ENCODE measurements at places on chromosomes 7 and 10. TPM values are rescaled to one million over a fixed set of nuclear protein-coding genes. Genes with fewer than 3 reads are reported as not detected.

The CARD11 gene
- 2.0 TPM for total RNA-seq

DNA sequence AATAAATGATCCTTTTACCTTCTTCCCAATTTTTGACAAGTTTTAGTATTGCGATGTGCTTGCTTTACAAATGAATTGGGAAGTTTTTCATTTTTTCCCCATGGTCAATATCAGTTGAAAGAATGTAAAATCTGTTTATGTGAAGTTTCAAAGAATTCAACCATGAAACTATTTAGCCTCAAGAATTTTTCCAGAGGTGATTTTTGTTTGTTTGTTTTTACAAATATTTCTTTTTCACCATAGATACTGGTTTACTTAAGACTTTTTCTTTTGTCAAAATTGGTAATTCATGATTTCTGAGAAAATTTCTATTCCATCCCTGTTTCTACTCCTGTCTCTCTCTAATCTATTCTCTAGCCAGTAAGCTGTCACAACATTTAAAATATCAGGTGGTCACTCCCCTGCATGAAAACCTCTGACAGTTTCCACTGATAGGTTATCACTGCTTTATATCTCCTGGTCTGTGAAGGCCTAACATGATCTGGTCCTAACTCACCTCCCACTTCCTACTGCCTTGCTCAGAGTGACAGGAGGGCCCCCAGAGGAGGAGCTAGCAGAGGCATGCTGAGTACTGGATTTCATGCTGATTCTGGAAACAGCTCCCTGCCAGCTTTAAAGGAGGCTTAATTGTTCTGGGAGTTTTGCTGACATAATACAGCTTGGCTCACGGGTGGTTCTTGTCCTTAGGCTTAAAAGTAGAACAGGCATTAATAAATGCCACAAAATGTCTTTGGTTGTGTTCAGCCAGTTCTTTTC, 7.6 kb upstream of the ARMS2 start:
- DNase-seq, result no peak

- no peak for DNase-seq
These were observed 21.0 kb upstream of the ITGB1 start for GRCh38 chr10:32979041-32979440.

The OR9A2 gene
- total RNA-seq, result not detected

DNA sequence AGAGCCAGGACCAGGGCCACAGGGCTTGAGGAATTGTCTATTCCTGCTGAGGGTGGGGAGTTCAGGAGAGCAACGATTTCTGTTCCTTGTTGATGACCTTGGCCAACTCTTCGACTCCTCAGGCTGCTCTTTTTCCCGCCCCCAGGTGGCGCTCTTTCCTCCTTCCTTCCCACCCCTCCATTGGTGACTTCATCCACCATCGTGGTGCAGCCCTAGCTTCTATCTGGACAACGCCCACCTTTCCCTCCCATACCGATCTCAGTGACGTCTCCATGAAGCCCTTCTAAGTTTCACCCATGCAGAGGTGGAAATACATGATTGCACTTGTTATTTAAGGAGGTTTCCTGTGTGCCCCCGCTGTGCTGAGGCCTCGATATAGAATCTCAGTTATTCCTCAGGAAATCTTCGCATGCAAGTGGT, 22.1 kb upstream of the CARD11 start:
- DNase-seq, result no peak

GRCh38 chr10:5317547-5318107, 47.1 kb upstream of the UCN3 start:
- DNase-seq, result no peak

DNA sequence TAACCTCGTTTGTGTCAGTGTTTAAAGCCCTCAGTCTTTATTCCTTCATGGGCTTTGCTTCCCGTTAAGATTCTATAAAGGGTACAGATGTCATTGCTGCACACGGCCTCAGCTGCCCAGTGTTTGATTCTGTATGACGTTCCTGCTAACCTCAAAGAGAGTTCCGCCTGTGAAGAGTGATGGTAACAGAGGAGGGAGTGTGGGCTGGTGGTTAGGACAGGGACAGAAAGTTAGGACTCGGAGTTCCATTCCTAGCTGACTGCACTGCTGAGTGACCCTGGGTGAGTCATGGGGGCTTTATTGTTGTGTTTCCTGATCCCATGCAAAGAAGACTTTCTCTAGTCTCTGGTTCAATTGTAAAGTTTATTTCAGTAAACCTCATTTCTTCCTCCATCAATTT, 227.1 kb downstream of the DYNC1I1 start:
- DNase-seq, result no peak

The PTPN20 gene
- 2.7 TPM for total RNA-seq

The CYP2C9 gene
- total RNA-seq, result 0.67 TPM

DNA sequence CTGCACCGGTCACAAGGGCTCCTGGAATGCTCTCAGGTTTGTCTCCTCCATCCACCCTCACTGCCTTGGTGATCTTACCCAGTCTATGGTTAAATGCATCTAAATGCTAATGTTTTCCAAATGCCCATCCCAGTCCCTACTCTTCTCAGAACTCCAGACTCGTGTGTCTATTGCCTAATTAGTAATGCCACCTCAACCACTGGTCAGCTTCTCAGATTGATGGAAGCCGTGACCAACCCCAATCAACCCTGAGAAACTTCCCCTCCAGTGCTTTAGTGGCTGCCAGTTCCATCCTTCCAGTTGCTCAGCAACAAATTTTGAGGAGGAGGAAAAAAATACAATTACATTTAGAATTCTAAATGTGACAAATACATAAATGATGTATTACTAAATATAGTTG, 18.6 kb downstream of the NUDCD3 start:
- no peak for DNase-seq
